ENCODE measurements at places on chromosomes 4 and X.

DNA sequence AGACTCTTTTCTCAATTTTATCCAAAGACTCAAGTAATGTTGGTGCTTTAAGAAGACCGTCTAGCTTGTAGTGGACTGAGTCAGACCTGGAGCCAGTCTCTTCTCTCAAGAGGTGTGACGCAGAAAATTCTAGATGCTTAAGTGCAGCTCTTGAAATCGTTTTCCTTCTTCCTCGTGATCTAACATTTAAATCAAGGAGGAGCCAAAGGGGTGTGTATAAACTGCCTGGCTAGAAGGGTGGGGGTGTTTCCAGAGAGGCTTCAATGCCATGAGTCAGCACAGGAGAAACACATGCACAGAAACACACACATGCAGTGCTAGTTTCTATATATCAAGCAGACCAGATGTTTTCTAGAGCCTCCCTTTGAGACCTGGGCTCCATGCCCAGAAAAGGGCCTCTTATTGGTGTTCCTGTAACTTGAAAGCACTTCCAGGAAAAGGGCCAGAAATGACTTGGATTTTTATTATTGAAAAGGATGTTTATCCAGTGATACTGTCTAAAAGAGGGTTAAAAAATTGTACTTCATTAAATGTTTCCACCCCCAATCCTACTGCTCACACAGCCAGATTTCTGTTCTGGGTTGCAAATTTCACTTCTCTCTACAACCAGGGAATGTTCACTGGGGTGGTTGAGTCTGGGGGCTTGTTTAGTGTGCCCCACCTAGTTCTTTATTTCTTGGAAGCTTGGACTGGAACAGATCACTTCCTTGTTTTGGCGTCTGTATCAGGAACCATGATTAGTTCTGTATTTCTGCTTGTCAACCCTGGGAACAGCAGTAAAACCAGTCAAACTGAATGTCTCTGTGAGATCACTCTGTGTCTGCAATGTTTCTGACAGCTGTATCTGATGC, at the start of gene CLIC2:
Gene CLIC2, minus strand, starts transcription at position 129 of the 851 bp plus-strand sequence. CDS start 187 bp downstream, outside the sequence.
- DNase-seq, result no peak

- no peak for DNase-seq
Observed at GRCh38 chr4:18686338-18687037, 664.9 kb upstream of the LCORL start.

- peak; percentile 92 for DNase-seq
Observed at GRCh38 chr4:155759372-155760252, 791 bp downstream of the GUCY1B1 start.

- DNase-seq, result no peak
Observed at GRCh38 chrX:67619253-67619652, 75.4 kb downstream of the AR start.

GRCh38 chr4:87824352-87824751, 8.4 kb upstream of the MEPE start:
- DNase-seq, result no peak

DNA sequence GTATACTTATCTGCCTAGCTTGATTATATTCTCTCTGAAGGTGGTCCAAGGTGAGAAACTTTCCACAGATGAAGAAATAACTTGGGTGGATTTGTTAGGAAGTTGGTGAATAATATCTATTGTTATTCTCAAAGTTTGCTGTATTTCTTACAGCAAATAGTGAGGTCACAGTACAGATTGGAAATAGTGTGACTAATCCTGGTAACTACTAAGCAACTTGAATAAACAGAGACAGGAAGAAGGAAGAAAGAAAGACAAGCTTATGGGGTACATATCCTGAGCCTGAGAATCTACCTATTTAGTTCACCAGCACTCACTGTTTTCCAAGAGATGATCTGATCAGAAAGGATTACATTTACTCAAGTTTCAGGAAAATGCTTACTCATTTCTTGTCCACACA, 1416.1 kb downstream of the RPA4 start:
- no peak for DNase-seq

GRCh38 chrX:150226223-150226965, 136.7 kb upstream of the MAMLD1 start:
- DNase-seq, result no peak

GRCh38 chrX:121649417-121649816, 602.0 kb downstream of the GLUD2 start:
- no peak for DNase-seq

GRCh38 chr4:150890246-150890645, 124.8 kb downstream of the LRBA start:
- DNase-seq, result no peak

DNA sequence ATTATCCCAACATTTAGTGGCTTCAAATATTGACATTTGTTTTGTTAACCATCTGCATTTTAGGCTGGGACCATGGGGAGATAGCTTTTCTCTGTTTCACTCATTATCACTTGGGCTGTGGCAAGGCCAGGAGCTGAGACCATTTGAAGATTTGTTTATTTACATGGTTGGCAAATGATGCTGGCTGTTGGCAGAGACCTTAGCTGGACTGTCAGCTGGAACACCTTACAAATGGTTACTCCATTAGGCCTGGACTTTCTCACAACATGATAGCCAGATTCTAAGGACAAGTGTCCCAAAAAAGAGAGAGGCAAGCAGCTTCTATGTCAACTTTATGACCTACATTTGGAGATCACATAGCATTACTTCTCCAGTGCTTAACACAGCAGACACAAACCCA, 130.4 kb downstream of the INPP4B start:
- DNase-seq, result no peak

DNA sequence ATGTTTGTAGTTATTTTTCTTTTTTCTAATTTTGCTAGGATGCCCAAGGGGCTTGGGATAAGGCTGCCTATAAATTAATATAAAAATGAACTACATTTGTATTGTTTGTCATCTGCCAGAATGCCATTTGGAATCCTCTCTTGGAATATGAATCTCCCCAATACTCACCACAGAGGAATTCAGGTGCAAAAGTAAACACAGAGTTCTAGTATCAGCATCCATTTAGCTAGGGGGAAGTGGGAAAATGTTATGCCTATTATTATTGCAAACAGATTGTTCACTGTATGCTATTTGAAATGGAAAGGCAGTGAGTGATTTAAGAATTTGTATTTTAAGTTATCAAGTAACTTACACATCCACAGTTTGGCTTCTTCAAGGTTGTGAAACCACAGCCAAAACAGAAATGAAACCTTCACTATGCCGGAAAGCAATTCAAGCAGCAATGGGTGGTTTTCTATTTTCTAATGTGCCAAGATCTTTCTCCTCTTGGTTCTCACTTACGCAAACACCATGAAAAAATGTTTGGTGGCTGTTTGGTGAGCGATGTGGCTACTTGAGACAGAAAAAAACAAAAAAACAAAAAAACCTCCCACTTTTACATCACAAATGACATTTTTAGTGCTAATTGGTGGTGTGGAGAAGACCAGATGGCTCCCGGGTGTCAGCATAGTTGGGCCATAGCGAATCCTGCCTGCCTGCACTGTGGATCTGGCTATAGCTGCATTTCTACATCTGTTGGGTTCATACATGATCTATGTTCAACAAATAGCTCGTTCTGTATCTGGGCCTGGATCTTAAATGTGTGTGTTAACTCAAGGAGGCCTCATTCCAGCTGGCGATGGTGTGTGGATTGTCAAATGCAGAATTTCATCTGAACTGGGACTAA, 200.8 kb upstream of the GIMD1 start:
- no peak for DNase-seq

Data from upper lobe of left lung (tissue), 6 donors.